CD4-positive, alpha-beta T cell treated with Interleukin-6 for 4 hours (primary cell): ENCODE measurements at places on chromosomes 1 and 21.

GRCh38 chr1:38031513-38031866 is 15.1 kb downstream of the POU3F1 start:
- DNase-seq, result no peak

GRCh38 chr1:160726114-160726497 is 12.9 kb upstream of the SLAMF7 start:
- DNase-seq, result no peak

- peak; percentile 36 for DNase-seq
These were observed 17.6 kb downstream of the GALNT2 start for GRCh38 chr1:230084408-230085177.

- no peak for DNase-seq
These were observed 18.5 kb downstream of the CCN1 start for GRCh38 chr1:85599076-85599491.

- no peak for DNase-seq
These were observed 18.6 kb upstream of the BCL10 start for GRCh38 chr1:85295006-85295431.

- no peak for DNase-seq
These were observed 25.2 kb downstream of the SPOCD1 start for GRCh38 chr1:31790641-31791091.

DNA sequence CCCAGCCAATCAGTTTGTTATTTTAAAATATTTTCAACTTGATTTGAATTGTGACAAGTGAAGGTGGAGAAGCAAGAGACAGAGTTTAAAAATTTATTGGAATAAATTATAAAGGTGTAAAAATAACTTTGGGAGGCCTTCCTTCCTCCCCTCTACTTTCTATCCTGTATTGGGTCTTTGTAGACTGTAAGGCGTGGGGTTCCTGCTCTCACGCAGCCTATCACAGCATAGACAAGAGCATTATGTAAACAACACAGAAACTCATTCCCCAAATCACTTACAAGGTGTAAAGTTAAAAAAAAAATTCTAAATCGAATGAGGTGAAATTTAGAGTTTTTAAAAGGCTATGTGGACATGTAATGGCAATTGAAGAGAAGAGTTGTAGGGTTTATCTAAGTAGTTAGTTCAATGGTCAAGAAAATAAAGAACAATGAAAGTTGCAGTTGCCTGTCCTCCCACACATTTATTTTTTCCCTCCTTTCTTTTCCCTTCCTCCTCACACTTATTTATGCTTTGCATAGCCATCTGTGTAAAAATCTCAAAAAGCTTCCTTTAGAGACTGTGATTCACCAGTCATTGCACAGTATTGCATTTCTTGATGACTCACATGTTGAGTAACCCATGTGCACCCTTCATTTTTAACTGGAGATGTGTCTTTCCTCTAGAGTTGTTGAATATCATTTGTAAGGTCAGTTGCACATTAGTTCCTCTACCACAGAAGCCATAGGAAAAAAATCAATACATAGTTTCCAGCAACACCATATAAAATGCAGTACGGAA is 242.2 kb downstream of the PTPRC start:
- no peak for DNase-seq

- DNase-seq, result no peak
These were observed 43.7 kb downstream of the ST7L start for GRCh38 chr1:112575154-112575804.

DNA sequence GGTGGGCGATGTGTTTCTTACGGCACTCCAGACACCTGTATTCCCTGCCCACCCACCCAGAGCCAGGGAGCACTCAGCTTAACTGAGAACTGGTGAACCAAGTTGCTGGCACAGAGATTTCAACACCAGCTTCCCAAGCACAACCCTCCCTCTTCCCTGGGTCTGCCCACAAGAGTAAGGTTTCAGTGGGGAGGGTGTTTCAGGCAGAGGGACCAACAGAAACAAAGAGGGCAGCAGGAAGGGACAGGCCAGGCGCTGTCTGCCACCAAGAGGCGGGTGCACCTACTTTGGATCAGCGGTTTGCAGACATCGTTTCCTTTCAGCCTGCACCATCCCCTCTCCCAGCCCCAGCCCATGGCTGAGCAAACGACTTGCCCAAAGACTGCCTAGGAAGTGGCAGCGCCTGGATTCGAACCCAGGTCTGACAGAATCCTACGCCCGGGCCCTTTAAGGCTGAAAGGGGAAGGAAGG is 21.9 kb upstream of the ALDH4A1 start:
- peak; percentile 50 for DNase-seq

GRCh38 chr1:156385534-156386031 is 16.6 kb downstream of the RHBG start:
- DNase-seq, result peak; percentile 81

DNA sequence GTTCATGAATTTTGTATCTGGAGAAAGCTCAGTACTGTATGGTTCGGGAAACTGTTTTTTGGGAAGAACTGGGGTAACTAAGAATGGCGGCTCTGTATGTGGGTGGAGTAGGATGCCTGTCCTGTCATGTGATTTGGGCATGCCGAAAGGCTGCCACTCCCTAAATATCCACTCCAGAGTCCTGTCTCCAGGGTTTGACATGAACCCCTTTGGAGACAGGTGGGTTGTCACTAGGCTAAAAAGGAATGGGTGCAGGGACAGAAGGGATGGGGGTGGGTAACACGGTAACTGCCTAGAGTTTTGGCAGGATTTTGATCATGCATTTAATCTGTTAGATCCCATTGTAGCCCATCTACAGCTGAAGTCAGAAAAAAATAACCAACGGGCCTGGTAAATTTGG is 150.1 kb downstream of the KCNJ6 start:
- DNase-seq, result no peak

- DNase-seq, result no peak
These were observed 28.7 kb downstream of the MARK1 start for GRCh38 chr1:220556641-220557040.

GRCh38 chr1:52268372-52268771 is 97.6 kb downstream of the CC2D1B start:
- no peak for DNase-seq

GRCh38 chr1:66159800-66160199 is 367.1 kb downstream of the PDE4B start:
- DNase-seq, result no peak

- no peak for DNase-seq
These were observed 42.5 kb upstream of the SYT2 start for GRCh38 chr1:202752774-202753173.

GRCh38 chr1:57819893-57820292 is 396.0 kb upstream of the DAB1 start:
- no peak for DNase-seq

GRCh38 chr1:182786223-182786994 is 3.2 kb upstream of the NPL start:
- peak; percentile 59 for DNase-seq

GRCh38 chr1:51719146-51719545 is 102.3 kb downstream of the OSBPL9 start:
- DNase-seq, result no peak

DNA sequence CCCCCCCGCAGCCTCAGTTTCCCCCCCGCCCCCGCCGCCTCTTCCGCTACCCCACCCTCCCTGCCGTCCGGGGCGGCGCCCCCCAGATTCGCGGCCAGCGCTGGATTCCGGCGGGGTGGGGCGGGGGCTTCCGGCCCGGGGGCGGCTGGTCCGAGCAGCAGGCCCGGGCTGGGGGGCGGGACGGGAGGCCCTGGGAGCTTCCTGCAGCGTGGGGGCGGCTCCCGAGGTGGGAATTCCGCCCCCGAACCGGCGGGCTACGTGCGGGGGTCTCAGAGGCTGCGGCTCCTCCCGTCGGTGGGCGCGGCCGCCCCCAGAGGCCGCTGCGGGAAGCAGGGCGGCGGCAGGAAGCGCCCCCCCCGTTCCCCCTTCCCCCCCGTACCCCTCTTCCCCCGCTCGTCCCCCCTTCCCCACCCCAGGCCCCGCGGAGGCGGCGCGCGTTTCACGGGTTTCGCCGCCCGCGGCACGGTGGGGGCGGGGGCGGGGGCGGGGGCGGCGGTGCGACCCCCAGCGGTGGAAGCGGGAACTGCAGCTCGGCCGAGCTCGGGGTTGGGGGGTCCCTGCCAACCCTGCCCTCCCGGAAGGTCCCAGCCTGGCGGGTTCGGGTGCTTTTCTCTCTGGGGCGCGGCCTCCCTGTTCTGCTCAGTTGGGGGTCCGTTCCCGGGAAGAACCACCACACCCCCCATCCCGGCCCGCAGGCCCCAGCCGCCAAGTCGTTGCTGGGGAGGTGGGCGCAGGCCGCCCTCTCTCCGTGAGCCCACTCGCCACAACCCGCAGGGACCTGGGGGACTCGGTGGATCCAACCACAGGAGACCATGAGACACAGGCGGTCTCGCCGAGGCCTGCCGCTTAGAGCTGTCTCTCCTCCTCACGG is 76.3 kb downstream of the MORN1 start:
- peak; percentile 72 for DNase-seq
